ENCODE measurements at places on chromosomes 2 and 18.

- DNase-seq, result no peak
Observed at GRCh38 chr2:55914786-55915185, 8.8 kb downstream of the EFEMP1 start.

GRCh38 chr2:169362118-169362893, at the start of gene LRP2:
Gene LRP2 (minus strand): TSS chr2:169362534. CDS start chr2:169362399, 135 bp downstream.
- no peak for DNase-seq

DNA sequence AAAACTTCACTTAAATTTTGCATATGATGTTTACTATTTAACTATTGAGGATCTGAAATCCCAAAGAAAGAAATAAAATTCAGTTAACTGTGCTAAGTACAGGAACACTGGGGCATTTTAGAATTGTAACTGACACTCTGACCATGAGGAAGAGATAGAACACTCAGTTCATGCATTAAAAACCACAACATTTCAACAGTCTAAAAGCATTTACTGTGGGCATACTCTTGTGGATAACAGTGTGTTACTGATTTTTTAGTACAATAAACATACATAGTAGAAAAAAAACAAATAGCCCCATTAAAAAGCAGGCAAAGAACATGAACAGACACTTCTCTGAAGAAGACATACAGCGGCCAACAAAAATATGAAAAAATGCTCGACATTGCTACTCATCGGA, 1122.7 kb upstream of the PIK3C3 start:
- DNase-seq, result no peak

GRCh38 chr2:42060028-42060427, 12.2 kb downstream of the PKDCC start:
- DNase-seq, result no peak

DNA sequence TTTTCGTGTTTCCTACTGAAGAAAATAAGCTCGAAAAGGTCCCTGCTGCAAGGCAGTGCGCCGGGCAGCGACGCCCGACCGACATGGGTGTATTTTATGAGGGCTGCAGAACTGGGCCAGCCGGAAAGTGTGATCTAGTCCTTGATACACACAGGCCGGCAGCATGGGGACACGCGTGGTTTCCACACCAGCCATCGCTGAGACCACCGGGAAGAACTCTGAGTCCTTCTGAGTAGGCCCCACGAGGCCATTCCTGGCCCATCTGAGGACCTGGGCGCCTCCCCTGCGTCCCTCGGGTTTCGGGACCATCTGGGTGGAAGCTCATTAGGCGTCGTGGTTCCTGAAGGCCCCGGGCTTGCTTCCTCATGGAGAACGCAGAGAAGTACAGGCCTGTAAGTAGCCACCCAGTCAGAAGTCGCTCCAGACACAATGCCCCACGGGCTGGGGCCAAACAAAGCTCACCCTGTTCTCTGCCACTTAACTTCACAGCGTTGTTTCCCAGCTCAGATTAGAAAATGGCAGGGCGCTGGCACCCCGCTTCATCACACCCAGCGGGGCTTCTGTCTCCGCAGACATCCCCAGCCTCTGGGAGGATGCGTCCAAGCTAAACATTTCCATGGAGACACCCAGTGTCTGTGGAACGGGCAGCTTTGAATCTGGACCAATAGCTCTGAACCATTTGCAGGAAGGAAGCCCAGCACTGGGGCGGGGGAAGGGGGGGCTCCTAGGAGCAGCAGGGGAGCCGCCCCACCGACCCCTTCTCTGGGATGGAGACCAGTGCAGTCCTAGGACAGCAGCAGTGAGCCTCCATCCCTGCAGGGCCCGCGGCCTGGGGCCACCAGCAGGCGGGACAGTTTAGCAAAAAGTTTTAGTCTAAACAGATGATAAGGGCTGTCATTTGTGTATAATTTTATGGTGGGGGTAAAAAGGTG, 2.4 kb downstream of the NFATC1 start:
- DNase-seq, result no peak

DNA sequence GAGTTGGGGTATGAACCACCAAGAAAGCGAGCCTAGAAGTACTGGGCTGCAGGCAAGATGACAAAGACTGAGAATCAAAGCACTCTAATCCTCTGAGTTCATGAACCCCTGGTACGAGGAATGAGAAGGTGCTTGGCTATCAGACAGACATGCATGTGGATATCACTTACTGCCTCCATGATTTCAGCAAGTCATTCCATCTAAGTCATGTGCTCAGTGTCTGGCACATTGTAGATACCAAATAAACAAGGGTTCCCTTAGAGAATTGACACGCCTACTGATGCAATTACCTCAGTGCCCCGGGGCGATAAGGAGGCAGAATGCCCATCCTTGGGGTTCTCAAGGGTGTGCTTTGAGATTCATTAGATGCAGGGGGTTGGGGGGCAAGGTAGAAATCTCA, 125.6 kb upstream of the PKDCC start:
- DNase-seq, result no peak

- no peak for DNase-seq
Observed at GRCh38 chr2:149221002-149221401, 109.4 kb upstream of the LYPD6 start.

GRCh38 chr2:100726866-100727265, 93.1 kb upstream of the NPAS2 start:
- DNase-seq, result no peak

DNA sequence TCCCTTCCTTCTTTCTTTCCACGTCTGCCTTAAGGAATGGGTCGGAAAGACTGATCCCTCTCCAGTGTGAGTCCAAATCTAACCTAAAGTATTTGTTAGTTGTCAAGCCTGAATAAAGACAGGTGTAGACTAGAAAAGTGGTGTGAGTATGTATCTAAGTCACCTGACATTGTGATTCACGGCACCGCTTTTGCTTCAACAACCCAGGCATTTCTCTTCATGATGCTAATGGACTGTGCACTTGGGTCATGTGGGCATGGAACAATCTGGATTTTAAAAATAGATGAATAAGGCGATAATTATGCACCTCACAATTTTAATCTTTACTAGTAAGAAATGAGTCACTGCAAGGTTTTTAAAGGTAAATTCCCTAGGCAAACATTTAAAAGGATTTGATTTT, 107.5 kb downstream of the LIPG start:
- DNase-seq, result no peak

DNA sequence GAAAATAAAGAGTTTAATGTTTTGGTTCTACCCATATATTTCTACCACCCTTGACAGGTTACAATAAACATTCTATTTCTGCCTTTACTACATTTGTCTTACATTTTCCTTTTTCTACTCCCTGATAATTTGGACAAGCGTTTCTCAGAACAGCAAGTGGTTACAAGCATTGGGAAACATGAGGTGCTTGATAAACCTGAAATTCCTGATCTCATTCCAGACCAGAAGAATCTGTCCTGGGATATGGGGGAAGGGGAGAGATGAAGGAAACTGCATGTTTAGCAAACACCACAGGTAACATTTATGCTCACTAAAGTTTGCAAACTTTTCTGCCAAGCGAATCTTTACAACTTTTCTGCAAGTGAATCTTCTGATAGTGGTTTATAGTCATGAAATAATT, 28.3 kb upstream of the DSC1 start:
- DNase-seq, result no peak

DNA sequence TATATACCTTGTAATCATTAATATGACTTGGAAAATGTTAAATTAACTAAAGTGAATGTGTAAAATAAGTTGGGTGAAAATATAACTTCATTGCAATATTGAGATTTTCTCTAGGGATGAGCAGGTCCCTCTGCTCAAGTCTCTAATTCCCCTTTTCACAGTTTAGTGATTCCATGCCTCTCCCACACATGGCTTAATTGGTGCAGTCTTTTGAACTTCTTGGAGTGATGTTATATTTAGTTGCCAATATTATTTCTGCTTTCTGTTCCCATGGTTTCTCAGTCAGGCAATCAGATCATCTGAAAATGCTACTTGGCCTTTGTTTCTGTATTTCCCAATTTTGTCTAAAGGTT, 233.7 kb upstream of the SPOPL start:
- no peak for DNase-seq

- no peak for DNase-seq
Observed at GRCh38 chr2:238968616-238969384, 120.9 kb downstream of the TWIST2 start.

DNA sequence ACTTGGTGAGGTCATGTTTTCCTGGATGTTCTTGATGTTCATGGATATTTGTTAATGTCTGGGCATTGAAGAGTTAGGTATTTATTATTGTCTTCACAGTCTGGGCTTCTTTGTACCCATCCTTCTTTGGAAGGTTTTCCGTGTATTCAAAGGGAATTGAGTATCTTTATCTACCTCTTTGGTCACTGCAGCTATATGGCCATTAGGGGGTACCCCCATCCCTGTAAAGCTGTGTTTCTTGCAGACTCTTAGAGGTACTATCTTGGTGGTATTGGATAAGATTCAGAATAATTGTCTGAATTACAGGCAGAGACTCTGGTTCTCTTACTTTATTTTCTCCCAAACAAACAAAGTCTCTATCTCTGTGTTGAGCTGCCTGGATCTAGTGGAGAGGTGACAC, 401.6 kb upstream of the FSIP2 start:
- no peak for DNase-seq

DNA sequence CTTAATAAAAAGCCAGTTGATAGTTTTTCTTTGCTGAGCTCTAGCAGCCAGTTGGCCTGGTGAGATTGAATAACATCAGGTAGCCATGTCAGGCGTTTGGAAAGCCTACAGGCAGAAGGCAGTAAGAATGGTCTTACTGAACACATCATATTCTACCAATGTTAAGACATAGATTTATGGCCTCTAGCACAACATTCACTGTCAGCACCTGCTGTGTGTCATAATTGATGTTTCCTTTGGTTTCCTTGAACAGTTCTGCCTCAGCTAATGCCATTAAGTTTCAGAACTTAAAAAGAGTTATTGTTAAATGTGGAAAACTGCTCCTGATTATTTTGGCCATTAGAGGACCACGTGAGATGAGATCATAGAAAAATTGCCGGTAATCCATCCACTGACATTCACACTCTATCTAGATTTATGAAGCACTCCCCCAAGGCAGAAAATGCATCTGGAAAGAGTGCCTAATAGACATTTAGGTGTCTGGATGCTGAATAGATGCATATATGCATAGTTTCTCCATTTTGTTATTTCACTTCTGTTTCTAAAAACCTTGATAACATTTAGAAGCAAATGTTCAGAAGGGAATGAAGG, 434.7 kb downstream of the PTPRM start:
- DNase-seq, result no peak

DNA sequence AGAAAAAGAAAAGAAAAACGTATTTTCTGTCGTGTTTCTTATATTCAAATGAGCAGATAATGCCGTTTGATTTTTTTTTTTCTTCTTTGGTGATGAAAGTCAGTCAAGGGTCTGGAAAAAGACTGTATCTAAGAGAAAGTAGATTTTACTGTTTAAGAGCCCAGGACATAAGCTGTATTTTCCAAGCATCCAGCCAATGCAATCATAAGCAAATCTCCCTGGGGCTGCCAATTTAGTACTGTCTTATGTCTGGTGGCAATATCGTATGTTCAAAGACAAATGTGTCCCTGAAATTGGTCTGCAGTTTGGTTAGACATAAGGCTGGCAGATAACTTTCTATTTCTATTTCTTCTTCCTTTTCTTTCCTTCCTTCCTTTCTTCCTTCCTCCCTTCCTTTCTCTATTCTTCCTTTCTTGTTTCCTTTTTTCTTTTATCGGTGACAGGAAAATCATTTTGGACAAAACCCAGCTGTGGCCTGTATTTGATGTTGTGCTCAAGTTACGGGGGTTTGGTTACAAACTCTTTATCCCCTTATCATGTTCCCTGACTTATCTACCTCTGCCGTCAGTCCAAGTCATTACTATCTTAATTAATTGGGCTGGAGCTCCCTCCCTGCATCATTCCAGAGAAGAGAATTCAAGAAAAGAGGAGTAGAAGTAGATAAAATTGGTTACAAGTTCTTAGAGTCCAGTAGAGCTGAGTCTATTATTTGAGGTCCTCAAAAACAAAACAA, 683.4 kb upstream of the FSHR start:
- no peak for DNase-seq

- no peak for DNase-seq
Observed at GRCh38 chr2:30732376-30732775, 74.9 kb downstream of the CAPN13 start.

Measured in GM12864 (cell line).